Endothelial cell (in vitro differentiated cells): ENCODE measurements at places on chromosomes 12 and 14.

- DNase-seq, result no peak
Observed at GRCh38 chr12:32264961-32265360, 134.4 kb upstream of the FGD4 start.

- no peak for DNase-seq
Observed at GRCh38 chr12:57262126-57262822, 11.3 kb upstream of the STAC3 start.

GRCh38 chr12:54394281-54394719 is 9.8 kb upstream of the ZNF385A start:
- DNase-seq, result peak; percentile 65

DNA sequence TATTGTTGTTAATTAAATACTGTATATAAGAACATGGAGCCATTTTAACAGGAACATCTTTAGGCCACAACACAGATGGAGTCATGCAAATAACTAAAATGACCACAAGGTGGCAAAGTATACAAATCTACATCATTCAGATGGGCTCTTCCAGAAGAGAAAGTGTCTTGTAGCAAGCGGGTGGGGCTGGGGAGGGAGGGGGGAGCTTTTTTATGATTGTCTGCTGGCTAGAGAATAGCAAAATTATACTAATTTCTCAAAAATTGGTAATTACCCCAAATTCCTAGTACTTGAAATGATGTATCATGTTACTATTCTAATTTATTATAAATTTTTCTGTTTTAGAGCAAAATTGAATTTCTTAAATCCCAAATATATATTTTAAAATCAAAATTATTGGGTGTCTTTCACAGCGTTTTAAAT is 378.7 kb downstream of the PRKD1 start:
- DNase-seq, result no peak

- no peak for DNase-seq
Observed at GRCh38 chr14:91163316-91163715, 49.4 kb downstream of the DGLUCY start.

- DNase-seq, result no peak
Observed at GRCh38 chr12:103915306-103915705, 14.9 kb upstream of the HSP90B1 start.

- DNase-seq, result no peak
Observed at GRCh38 chr12:91685917-91686316, 459.7 kb downstream of the BTG1 start.

- DNase-seq, result no peak
Observed at GRCh38 chr12:88416786-88417185, 163.5 kb downstream of the KITLG start.

DNA sequence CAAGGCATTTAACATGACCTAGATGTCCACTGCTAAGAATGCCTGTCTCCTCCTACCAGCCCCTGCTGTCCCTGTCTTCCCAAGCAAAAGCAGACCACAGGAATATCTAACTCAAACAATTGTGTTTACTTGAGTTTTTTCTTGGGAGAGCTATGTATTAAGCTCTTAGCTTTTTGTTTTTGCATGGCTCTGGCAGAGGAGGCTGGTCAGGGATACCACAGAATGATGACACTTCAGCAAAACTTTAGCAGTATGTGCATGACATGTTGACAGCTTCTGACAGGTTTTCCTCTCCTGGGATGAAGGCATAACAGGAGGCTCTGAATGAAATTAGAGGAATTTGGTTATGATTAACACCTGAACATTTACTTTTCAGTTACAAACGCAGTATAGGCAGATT is 6.9 kb downstream of the TMBIM6 start:
- DNase-seq, result no peak

DNA sequence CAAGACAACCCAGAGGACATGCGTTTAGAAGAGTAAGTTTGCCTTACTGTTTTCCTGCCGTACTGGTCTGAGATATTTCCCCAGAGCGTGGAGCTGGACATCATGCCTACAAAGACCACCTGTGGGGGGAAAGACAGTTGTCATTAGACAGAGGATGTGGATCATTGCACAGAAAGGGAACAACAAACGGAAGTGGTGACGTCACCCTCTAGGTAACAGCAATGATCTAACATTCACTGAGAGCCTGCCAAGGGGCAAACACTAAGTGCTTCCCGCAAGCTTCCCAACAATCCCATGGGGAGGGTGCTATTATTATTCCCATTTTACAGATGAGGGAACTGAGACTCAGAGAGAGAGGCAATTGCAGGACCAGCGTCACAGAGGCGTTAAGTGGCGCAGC is 48.5 kb downstream of the SVOP start:
- no peak for DNase-seq

DNA sequence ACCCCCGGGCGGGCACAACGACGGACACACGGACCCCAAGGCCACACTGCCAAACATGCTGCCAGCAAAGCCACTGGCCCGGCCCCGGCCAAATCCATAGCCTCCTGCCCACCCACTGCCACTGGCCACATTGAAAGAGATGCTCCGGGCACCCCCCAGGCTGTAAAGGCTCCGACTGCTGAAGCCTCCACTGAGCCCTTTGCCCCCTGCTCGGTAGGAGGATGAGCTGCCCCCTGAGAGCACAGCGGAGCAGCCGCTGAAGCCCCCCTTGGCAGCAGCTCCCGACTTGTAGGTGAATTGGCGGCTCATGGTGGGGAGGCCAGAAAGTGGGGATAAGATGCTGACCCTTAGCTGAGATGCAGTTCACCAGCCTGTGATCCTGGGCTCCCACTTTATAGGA is at the start of gene KRT73:
TSS of gene KRT73 (minus strand) at position 344 of the 400 bp plus-strand sequence. CDS start at position 309, 35 bp downstream.
- DNase-seq, result no peak

DNA sequence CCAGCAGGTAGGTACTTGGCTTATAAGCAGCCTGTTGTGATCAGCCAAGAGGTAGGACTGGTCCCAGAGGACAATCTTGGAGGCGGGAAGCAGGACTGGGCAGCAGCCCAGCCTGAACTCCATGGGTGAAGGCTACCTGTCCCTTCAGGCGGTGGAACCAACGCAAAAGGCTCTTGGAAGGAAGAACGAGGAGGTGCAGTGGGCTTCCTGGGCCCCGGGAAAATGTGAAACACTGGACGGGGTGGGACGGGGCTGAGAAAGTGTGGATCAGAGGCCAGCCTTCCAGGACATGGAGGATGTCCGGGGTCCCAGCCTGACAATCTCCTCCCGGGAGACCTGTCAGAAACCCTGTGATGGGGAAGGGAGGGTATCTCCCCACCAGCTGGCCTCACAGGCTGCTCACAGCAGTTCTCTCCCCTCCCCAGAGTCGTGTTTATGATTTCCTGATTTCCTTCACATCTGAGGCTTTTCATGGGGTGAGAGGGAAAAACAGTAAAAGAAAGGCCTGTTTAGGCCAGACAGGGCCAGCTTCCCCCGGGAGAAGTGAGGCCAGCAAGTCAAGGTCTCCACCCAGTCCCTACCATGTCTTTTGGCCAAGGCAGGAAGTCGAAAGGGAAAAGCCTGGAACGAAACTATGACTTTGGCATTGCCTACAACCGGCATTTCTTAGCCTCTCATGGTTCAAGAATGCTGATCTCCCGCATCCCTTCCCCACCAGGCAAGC is 11.3 kb downstream of the CMKLR1 start:
- no peak for DNase-seq

DNA sequence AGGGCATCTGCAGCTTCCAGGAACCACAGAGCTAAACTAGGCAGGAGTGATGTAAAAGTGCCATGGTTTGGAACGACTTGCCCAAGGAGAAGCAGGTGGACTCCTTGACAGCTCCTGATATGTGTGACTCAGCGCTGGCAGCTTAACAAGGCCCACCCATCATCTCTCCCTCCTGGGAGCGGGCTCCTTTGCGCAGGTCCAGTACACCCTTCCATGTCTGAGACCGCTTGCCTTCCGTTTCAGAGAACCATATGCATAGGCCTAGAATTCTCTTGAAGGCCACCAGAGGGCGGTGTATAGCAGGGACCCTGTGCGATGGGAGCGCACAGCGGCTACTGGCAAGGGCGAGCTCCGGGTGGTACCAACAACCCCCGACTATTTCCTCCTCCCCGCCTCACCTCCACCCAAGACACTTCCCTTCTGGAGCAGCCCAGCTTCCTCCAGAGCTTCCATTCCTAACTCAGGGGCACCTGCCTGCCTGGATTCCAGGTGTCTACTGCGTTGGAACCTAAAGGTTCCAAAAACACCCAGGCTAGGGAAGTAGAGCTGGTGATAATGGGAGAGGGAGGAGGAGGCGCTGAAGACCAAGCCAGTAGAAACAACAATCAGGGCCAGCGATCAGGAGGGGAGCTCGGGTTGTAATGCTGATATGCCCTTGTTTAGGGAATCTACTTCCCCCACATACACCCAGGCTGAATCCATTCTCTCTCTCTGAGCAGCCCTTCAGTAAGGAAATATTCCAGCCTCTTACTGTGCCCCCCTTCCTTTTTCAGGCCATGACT is 6.3 kb downstream of the DHH start:
- DNase-seq, result peak; percentile 75

GRCh38 chr12:70190262-70191010 is 52.8 kb upstream of the CNOT2 start:
- no peak for DNase-seq

- no peak for DNase-seq
Observed at GRCh38 chr14:23638414-23639047, 2.4 kb downstream of the DHRS2 start.

DNA sequence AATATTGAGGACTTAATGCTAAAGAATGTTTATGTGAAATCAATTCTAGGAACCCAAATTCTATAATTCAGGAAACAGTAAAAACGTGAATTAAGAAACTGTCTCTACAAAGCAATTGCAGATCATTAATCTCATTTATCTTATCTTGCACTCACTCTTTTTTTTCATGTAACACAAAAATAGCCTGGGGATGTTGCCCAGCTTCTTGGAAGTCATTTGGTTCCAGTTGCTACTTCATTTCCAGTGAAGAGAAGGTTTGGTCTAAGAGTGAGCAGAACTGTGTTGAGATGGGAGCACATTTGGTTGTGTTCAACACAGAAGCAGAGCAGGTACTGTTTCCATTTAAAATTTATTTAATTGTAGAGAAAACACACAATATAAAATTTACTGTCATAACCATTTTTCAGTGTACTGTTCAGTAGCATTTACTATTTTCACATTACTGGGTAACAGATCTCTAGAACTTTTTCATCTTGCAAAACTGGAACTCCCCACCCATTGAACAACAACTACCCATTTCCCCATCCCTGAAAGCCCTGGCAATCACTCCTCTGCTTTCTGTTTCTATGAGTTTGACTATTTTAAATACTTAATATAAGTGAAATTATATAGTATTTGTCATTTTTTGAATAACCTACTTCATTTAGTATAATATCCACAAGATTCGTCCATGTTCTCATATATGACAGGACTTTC is 9.7 kb downstream of the CLEC6A start:
- no peak for DNase-seq

GRCh38 chr12:52236386-52237050 is 3.5 kb downstream of the KRT7 start:
- no peak for DNase-seq

- no peak for DNase-seq
Observed at GRCh38 chr12:32083489-32083888, 23.2 kb upstream of the BICD1 start.

DNA sequence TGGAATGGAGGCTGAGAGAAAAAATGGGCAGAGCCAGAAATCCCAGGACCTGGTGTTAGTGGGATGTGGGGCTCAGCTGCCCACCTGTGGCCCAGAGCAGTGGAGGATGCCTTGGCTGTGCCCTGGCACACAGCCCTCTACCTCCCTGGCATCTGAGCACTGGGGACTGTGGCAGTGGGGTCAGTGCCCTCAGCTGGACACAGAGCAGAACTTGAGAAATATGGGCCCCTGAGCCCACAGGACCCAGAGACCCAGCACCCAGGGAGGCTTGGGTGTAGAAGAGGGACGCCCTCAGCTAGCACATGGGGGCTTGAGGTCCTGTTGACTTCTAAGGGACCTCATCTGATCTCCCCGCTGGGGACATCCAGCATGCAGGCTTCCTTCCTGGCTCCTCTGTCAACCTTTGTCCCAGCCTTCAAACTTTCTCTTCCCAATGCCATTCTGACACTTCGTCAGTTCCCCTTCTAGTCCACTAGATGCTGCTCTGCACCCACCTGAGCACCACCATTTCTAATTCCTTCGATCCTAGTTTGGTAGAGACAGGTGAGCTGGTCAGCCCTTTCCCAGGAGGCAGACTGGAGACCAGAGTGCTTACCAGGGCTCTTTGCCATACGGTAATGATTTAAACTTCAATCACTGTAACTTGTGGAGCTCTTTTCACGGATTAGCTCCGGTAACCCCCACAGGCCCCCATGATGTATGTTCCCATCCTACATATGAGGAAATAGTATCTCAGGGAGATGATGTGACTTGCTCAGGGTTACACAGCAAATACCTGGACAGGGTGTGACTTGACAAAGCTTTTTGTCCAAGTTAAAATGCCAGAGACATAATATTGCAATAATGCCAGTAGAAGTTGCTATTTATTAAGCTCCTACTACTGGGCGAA is 143.7 kb downstream of the ASCL4 start:
- DNase-seq, result peak; percentile 34

DNA sequence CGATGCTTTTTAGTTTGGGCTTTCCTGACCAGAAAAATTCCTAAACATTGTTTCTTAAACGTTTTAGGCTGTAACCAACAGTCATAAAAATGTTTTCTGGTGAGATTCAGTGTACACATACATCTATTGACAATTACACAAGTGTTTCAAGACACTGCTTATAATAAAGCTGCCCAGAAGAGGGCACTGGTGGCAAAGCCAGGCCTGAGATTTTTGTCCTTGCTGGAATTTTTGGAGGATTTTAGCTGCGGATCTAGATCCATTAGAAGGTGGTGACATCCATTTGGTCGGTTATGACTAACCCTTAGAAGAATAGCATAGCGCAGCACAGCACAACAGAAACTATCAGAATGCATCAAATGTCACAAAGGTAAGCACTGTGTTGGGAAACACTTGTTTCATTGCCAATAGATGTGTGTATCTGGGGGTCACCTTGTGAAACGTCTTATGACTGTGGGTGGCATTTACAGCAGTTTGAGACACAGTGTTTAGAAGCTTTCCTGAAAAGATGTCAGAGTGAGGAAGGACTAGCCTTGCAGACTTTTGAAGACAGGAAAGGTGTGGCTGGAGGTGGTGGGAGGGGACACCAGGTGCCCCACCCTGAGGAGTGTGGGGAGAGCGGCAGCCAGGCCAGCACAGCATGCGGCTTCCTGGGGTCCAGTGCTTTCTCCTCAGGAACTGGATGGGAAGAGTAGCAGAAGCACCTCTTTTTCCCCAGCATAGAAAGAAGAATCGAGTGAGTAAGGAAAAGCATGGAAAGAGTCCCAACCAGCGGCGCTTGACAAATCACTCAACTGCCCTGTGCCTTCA is 54.7 kb upstream of the FKBP4 start:
- peak; percentile 42 for DNase-seq

- no peak for DNase-seq
Observed at GRCh38 chr12:132604668-132605441, 5.5 kb downstream of the LRCOL1 start.

DNA sequence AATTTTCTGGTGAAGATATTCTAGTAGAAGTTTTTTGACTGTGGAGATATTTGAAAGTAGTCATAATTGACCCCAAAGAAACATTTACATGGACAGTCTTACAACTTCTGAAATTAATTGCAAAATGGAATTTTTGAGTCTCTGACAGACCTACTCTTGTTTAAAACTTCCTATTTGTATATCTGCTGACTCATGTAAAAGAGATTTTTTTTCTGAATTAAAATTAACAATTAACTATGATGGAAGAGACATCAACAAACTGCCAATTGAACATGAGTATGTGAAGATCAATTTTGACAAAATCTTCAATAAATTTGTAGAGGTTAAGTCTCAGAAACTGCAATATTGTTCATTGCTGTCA is 108.5 kb upstream of the MAX start:
- DNase-seq, result no peak
